ENCODE measurements at places on chromosomes 7 and 10.

GRCh38 chr7:92834507-92835260 lies 1.7 kb downstream of the CDK6 start:
- DNase-seq = no peak

GRCh38 chr10:71131096-71131495 lies 81.3 kb upstream of the UNC5B start:
- no peak for DNase-seq

DNA sequence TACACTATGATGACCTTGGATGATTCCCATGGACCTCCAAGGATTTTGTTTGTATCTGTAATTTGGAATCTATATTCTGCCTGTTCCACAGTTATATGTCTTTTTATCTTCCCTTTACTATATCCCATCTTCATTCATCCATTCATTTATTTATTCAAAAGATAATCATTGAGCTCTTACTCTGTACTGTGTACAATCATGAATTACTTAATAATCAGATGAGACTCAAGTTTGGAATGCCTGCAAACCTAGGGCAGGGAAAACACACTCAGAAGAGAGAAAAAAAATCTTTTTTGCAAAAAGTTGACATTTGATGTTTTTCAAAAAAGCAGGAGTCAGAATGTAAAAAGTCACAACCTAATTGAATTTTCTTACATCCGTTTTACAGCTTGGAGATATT lies 170.2 kb upstream of the GNAI1 start:
- no peak for DNase-seq

- DNase-seq = no peak
Measured at GRCh38 chr7:52917982-52918578, 117.4 kb upstream of the POM121L12 start.

DNA sequence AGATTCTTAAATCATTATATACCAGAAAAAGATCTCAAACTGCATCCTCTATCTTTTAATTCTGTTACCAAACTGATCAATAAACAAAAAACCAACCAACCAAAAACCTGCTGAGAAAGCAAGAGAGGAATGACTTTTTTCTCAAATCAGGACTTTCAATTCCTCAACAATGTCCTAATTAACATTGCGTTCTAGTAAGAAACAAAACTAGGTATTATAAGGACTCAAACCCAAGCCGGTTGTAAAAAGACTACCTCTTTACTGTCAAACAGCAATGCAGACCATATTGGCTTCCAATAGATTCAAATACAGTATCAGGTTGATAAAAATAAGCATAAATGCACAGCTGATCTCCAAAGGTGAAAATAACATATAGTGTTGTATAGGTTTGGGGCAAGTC lies 57.3 kb downstream of the ETV1 start:
- no peak for DNase-seq

All from globus pallidus (tissue), 1 donor.